ENCODE measurements at places on chromosomes 7 and 10.

DNA sequence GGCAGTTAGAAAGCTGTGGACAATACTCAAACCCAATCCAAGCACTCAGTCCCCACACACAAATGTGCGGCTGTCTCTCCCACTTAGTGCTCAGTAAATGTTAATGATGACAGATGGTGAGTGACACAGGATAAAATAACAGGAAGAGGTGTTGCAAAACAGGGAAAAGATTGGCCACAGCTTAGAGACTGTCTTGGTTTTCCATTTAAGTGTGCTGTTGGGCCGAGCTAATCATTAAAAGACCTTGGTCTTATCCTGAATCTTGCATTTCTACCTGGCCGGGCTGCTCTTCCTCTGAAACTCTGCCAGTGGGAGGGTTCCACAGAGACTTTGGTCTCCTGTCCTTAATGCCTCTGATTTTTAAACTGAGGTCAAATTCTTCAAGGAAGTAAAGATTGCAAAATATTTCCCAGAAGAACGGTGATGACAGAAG, 113.1 kb upstream of the RNF32 start:
- DNase-seq: no peak

GRCh38 chr7:83697804-83698530, 49.0 kb upstream of the SEMA3E start:
- no peak for DNase-seq

DNA sequence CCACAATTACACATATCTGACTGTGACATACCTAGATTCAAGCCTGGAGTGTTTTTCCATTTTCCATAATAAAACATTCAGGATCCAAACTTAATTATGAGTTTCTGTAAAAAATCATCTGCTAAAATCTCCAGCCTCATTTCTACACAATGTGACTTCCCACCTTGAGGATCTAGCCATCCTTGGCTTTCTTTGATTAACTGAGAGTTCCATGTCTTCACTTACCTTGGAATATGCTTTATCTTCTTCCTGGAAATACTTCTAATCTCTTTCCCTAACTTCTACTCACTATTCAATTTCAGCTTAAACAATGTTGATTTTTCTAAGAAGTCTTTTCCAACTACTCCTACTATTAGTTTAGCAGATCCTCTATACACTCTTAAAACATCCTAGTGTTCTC, 16.5 kb upstream of the GIMAP2 start:
- DNase-seq: no peak

DNA sequence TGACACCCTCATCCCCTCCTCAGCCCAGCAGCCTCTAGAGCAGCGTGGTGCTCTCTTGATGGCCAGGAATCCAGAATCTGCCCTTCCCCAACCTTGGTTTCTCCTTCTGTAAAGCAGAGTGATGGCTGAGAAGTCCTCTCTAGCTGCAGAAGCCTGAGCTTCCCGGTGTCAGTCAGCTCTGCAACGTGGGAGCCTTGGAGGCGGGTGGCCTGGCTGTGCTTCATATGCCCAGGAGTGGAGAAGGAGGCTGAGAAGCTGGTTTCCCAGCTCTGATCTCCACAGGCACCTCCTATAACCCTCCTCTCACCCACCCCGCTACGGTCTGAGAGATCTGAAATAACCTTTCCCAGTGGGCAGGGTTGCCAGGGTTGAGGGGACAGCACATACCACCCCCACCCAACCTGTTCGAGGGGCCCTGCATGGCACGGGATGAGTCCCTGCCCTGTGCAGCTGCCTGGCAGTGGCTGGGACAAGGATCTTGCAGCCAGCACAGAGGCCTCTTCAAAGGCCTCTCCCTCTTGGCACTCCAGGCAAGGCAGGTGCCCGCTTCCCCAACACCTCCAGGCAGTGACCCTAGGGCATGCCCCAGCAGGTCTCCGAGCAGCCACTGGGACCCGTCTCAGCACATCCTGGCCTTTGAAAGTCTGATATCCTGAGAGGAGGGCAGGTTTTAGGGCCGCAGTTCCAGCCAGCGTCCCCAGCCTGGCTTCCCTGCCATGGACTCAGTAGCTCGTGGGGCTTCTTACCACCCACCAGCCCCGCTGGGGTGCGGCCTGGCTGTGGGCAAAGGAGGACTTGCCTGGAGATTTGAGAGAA, 18.3 kb upstream of the SLC29A3 start:
- no peak for DNase-seq

Data from posterior cingulate gyrus (tissue), 11 donors.